ENCODE measurements at places on chromosomes 13 and 19.

- no peak for DNase-seq
Observed at GRCh38 chr13:28355822-28356371, 139.0 kb downstream of the FLT1 start.

- no peak for DNase-seq
Observed at GRCh38 chr13:63408331-63409189, 1992.9 kb upstream of the PCDH20 start.

DNA sequence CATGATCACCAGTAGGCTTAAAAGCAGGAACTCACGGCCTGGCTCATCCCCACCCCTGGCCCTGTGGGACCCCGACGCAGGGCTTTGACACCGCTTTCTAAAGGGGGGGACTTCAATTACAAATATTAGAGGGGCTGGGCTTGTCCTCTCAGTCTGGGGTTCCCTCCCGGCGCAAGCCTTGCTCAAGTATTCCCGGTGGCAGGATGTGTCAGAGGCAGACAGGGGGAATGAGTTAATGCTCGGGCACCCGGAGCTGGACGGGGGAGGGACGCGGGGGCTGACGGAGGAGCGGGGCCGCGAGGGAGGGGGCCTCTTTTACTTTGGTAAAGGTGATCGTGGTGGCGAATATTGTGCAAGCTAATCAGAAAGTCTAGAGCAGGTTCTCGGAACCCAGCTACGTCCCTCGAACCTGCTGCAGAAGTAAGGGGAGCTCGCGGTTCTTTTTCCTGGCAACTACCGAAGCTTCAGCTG, 1.1 kb downstream of the FGF14 start:
- DNase-seq, result peak; percentile 32

- DNase-seq, result no peak
Observed at GRCh38 chr13:101473458-101473857, 21.0 kb downstream of the ITGBL1 start.

DNA sequence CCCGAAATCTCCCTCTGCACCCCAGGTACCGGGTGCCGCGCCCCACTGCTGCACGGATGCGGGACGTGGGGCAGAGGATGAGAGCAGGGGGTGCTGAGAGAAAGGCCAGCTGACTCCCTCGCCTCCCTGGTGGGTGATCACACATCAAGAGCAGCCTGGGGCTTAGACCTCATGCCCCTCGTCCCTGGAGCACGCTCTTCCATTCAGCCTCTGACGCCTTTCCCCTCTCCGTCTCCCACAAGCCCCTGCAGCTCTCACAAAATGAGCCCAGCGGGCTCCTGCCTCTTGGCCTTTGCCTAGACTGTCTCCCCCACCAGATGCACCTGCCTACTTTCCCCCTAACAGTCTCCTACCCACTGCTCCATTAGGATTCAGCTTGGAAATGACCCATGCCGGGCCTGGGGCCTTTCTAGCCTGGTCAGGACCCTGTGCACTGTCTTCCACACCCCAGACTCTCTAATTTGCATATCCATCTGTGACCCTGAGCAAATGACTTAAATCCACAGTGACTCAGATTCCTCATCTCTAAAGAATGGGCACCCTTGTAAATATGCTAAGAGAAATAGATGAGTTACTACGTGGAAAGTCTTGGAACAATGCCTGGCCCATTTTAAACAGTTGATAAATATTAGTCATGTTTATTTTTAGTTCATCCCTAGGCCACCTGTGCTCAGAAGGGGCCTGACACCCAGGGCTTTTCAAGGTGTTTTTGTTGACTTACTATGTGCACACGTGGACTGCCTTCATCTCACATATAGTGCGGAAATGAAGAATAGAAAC, 582 bp upstream of the PTPRH start:
- DNase-seq, result no peak

- no peak for DNase-seq
Observed at GRCh38 chr13:91280801-91281200, 66.7 kb upstream of the MIR17HG start.
